Naive thymus-derived CD4-positive, alpha-beta T cell (primary cell): ENCODE measurements at places on chromosomes 4 and X. TPM values are rescaled to one million over a fixed set of nuclear protein-coding genes. Genes with fewer than 3 reads are reported as not detected.

Gene TMA16
- 38.7 and 47.4 TPM in 2 replicates for total RNA-seq

Gene MAGEA3
- total RNA-seq, result not detected

Gene KCTD8
- total RNA-seq, result not detected in 2 replicates

Gene GC
- total RNA-seq, result not detected

Gene NUDT10
- not detected for total RNA-seq

DNA sequence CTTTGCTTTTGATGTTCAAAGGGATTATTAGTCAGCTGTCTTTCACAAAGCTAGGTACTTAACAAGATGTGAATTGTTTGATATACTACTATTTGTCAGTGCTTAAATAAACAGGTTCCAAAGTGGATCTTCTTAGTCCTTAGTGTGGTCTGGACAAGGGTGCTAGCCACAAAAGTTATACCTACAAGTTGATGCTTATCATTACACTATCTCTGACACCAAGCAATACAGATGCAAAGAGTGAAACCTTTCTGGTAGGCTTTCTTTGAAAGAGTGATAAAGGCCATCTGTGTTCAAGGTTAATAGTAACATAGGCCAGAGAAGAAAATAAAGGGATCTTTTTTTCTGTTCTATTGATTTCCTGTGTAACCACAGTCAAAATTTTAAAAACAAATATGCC lies 12.2 kb upstream of the RBPJ start:
- no peak for DNase-seq

- no peak for DNase-seq
Measured at GRCh38 chrX:8033175-8033574, 106.0 kb upstream of the PNPLA4 start.

GRCh38 chr4:27085396-27085795 lies 224.8 kb downstream of the STIM2 start:
- DNase-seq, result no peak

DNA sequence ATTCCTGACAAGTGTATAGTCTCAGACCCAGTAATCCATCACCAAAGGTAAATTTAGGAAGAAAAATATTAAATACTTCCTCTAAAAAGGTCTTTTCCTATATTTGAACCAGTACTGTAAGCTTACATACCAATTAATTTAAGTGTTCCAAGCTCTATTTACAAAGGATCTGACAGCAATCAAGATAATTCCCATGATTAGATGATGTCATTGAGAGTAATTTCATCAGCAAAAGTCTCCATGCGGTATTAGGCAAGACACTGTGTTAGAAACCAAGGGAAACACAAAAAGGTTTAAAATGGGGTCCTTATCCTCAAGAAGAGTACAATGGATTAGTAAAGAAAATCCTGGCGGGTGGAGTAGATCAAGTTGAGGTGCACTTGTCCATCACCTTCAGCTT lies 198.5 kb downstream of the PRDM5 start:
- no peak for DNase-seq

DNA sequence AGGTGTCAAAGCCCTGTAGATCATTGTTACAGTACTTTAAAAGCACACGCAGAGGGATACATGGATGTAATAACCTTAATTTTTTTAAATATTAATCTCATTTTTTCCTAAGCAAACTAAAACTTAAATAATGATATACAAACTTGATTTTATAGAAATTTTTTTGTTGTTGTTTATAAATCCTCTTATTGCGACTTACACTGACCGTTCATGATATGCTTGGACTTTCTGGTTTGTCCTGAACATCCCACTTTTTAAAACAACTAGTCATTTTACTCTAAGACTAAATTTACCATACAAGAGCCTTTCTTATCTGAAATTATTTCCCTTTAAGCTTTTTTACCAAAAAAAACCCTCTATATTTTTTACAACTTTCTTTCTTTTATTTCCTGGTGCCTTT lies 2106.0 kb downstream of the PCDH7 start:
- DNase-seq, result no peak
